ENCODE measurements at places on chromosomes 2 and 18.

DNA sequence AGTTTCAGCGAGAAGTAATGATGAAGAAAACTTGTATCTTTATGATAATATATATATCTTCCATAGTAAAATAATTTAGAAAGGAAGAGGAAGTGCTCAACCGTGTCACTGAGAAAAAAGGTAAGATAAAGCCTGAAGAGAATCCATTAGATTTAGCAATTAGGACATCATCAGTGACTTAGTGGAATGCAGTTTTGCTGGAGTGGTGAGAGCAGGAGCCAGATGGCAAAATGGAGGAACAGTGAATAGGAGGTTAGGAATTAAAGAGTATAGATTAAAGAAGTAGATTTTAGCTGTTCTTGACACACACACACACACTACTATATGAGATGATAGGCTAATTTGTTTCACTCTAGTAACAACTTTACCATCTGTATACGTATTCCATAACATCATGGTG, 157.1 kb upstream of the EPC2 start:
- no peak for DNase-seq

- peak; percentile 43 for DNase-seq
Observed at GRCh38 chr2:33301355-33301754, 175.1 kb upstream of the RASGRP3 start.

DNA sequence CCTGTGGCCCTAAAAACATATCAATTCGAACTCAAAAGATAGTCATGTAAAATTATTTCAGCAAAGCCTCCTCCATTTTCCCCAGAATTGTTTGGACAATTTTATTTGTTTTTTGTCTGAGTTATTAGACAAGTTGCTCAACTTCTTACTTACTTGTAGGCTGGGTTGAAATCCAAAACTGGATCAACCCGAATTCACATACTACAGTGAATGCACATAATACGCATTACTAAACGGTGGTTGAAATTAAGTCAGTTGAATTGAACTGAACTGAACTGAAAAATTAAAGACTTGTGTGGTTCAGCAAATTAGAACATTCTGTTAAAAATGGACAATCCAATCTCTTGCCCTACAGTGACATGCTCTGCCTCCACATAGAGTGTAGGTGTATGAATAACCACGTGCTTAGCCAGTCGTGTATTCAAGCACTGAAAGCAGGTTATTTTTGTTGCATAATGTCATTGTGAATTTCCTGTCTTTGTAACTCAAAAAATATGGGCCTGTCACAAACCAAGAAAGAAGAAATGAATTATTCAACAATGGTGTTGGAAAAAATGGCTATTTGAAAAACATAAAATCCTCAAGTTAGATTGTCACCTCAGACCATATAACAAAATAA, 441.0 kb downstream of the TXNL1 start:
- DNase-seq: no peak

DNA sequence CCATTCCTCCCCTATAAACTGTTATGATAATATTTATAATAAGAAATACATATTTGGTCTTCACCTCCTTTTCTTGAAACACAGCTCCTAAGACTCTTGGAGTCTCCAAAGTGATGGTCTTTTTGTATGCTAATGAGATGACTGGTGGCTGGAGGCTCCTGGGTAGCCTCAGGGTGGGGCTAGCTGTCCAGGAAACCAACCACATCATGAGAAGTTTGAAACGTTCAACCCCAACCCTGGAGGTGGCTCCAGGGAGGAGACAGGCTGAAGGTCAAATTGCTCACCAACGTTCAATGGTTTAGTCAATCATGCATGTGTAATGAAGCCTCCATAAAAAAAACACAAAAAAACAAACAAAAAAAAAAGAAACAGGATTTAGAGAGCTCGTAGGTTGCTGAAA, 298.7 kb upstream of the MGAT5 start:
- DNase-seq: no peak

DNA sequence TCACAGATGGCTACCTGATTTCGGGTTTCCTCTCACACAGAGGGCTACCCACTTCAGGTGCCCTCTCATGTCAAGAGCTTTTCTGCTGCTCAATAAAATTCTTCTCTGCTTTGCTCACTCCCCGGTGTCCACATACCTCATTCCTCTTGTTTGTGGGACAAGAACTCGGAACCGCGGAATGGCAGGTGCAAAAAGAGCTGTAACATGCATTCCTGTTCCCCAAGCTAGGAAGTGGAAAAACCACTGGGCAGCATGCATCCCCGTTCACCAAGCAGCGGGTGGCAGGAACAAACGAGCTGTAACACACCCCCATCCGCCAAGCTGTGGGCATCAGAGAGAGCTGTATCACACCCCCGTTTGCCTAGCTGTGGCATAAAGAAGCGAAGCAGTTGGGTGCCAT, 27.2 kb upstream of the FRZB start:
- no peak for DNase-seq

GRCh38 chr2:2665834-2666133, 334.7 kb upstream of the MYT1L start:
- DNase-seq: no peak

GRCh38 chr18:21105936-21106335, 5.7 kb downstream of the ROCK1 start:
- DNase-seq: no peak

DNA sequence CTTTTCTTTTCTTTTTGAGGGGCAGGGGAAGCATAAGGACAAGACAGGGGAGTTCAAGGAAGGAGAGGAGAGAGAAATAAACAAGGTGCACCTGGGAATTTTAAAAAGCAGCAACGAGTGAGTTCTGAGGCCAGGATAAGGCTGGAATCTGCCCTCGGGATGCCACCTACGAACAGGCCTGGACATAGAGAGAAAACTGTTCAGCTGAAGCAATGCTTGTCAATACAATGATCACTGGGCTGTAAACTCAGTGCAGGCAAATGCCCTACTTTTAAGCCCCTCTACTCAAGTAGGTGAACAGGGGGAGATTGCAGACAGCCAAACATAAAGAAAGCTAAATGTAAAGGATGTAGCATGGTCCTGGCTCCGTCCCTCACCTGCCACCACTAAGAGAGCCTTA, 330.5 kb downstream of the ETAA1 start:
- DNase-seq: no peak

- no peak for DNase-seq
Observed at GRCh38 chr2:12110481-12110880, 364.0 kb downstream of the LPIN1 start.

DNA sequence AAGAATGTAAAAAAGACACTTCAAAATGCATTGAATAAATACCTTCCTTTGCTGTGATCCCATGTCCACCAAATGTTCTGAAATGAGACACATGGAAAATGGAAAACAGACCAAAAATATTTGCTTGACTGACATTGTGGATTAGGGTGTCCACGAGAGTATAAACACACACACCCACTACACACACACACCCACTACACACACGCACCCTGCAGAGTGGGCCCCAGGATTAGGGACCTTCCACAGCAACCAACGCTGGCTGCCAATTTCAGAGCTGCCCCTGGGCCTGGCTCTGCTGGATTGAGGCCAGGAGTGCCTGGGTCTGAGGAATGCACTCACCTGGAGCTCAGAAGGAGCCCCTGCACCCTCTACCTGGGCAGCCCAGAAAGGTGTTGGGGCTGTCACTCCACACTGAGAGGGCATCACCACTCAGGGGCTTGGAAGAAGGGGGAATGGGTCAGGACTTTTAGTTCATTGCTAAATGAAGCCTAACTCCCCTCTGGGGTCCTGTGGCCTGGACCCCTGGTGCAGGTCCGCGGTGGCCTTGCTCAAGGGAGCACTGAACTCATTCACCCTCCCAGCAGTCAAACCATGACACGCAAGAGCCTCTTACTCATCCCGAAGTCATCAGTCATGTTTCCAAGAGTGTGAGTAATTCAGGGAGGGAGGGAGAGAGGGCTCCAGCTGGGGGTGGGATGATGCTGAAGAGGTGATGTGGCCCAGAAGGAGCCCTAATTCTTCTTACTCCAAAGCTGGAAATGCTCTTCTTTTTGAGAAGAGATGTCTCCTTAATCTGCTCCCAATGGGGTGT, 50.2 kb upstream of the PLB1 start:
- no peak for DNase-seq

- no peak for DNase-seq
Observed at GRCh38 chr2:68931799-68932198, 20.9 kb downstream of the GKN2 start.

GRCh38 chr2:66273933-66274490, 160.9 kb upstream of the MEIS1 start:
- DNase-seq: no peak

DNA sequence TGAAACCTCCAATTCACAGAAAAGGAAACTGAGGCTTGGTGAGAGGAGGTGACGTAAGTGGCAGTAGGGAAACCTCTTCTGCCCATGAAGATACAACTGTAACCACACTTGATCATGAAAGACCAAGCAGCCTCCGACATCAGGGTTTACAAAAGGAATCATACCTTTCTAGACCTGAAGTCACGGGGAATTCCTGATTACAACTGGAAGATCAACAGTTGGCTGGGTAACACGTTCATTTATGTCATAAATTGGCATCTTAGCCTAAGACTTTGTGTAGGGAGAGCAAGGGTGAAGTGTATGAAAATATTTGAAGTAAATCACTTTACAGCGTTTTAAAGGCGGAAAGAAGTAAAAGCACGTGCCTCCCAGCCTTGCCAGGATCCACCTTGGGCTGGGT, 922 bp downstream of the HS1BP3 start:
- DNase-seq: no peak

DNA sequence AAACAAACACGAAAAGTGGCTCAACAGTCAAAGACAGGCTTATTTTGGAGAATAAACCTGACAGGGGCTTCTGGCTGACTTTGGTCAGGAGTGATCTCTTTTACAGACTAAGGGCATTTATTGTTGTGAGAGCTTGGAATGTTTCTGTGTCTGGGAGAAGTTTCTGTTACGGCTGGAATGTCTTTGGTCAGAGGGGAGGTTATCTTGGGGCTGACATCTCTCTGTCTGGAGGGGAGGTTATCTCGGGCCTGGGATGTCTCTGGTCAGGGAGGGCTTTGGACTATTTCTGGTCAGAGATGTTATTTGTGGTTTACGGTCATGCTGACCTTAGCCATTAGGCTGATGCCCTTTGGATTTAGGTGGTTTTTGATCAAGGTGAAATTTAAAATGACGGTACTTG, 345.5 kb upstream of the FSIP2 start:
- no peak for DNase-seq

DNA sequence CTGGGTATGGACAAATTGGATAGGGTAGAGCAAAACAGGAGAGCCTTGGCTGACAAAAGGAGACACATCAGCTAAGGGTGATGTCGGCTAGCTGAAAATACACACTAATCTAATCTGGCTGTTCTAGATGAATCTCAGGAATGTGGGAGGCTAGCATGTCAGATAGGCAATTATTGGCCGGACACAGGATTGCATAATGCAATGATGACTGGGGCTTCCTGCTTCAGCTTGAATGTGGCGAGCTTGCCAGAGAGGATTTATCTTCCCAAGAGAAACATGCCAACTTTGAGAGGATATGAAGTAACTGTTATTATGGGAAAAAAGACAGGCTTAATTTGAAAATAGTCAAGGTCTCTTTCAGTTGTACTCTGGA, 102.4 kb downstream of the TRIB2 start:
- no peak for DNase-seq

- no peak for DNase-seq
Observed at GRCh38 chr2:104572834-104573233, 281.1 kb upstream of the POU3F3 start.

- DNase-seq: no peak
Observed at GRCh38 chr18:9082711-9083510, 19.6 kb upstream of the NDUFV2 start.

DNA sequence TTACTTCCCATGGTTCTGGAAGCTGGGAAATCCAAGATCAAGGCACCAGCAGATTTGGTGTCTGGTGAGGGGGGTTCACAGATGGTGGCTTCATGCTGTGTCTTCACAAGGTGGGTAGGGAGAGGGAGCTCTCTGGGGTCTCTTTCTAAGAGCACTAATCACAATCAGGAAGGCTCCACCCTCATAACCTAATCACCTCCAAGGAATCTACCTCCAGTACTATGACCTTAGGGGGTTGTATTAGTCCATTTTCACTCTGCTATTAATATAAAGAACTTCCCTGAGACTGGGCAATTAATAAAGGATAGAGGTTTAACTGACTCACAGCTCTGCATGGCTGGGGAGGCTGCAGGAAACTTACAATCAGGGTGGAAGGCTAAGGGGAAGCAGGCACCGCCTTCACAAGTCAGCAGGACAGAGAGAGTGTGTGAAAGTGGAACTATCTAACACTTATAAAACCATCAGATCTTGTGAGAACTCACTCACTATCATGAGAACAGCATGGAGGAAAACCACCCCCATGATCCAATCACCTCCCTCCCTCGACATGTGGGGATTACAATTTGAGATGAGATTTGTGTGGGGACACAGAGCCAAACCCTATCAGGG, 17.6 kb downstream of the TBC1D8 start:
- no peak for DNase-seq

GRCh38 chr18:23861805-23862470, 152.6 kb upstream of the TTC39C start:
- DNase-seq: no peak

- no peak for DNase-seq
Observed at GRCh38 chr2:191905336-191905735, 58.4 kb upstream of the CAVIN2 start.

DNA sequence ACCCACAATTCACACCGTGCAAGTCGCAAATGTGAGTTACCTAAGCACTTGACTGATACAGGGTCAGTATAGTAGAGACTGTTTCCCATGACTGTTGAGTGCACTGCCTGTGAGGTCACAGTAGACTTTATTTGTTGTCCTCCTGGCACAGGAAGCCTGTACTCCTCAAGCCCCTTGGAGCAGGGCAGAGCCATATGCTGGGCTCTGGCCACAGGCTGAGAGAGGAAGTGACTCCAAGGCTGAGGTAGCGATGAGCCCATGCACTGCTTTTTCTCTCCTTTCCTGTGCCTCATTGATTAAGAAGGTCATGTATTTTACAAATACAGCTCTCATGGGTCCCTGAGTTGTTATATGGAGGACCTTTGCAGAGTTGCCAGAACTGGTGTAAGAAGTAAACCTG, 287.7 kb downstream of the SRBD1 start:
- DNase-seq: no peak

- no peak for DNase-seq
Observed at GRCh38 chr18:36454245-36454644, 156.7 kb downstream of the FHOD3 start.

- DNase-seq: no peak
Observed at GRCh38 chr2:200217320-200217719, 89.2 kb upstream of the SPATS2L start.

- no peak for DNase-seq
Observed at GRCh38 chr2:10579876-10580514, 109.8 kb downstream of the NOL10 start.

- no peak for DNase-seq
Observed at GRCh38 chr2:985317-985898, 34.8 kb downstream of the SNTG2 start.

- DNase-seq: no peak
Observed at GRCh38 chr2:152566728-152567069, 150.6 kb downstream of the PRPF40A start.
